ENCODE measurements at places on chromosomes 1 and 21.

DNA sequence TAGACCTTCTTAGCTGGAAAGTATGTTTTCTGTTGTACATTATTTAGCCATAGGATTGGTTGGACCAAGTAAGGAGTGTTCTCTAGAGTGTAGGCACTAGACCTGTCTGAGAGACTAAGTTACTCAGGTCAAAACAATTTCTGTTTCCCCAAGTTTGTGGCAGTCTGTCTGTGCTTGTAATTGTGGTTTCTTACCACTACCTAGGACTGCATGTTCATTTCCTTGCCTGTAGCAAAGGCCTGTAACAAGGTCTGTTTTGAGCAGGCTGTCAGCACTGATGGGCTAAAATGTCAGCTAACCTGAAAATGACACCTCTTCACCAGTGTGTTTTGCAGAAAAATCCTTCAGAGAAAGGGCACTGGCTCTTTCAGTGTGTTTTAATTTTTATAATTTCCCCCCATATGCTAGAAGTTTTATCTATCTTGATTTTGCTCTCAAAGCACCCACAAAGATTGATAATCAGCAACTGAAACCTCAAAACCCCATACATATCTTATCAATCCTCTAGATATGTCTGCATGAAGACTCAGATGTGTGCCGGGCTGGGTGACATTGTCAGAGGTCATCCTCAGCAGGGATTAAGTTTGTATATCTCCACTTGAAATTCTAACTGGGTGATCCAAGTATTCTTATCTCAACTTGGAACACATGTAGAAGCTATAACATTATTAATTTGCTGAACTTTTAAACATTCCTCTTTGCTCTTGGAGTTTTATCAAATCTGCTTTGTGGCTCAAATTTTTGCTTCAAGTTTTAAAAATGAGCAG is 50.7 kb upstream of the ST6GALNAC3 start:
- H3K27me3 ChIP-seq: no peaks in the 10 kb centered on the region
- no peak for DNase-seq
- no peak overlapping the region for H3K27ac ChIP-seq
- no peak overlapping the region for H3K4me3 ChIP-seq

DNA sequence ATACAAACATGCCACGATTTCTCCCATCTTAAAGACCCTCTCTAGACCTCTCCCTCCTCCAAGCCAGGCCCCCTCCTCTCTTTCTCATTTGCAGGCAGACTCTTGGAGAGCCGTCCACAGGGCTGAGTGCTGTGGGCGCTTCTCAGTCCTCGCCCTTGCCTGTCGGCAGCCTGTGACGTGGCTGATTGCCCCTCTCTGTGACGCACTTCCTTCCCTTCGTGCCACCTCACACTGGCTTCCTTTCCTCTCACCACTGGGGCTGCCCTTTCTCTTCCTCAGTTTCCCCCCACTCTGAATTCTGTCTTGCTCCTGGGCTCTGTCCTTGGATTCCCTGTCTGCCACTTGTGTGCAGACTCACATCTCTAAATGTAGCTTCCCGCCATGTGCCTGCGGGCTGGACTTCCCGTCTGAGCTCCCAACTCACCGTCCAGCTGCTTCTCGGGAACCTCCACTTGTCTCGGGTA is 227.2 kb downstream of the CAMTA1 start:
- no peak overlapping the region for H3K27ac ChIP-seq
- H3K4me1 ChIP-seq: no peaks in the 10 kb centered on the region
- H3K4me3 ChIP-seq: no peak overlapping the region
- no peaks in the 10 kb centered on the region for H3K27me3 ChIP-seq

GRCh38 chr1:175155473-175155856 is 37.1 kb downstream of the KIAA0040 start:
- H3K27ac ChIP-seq: no peak overlapping the region
- no peaks in the 10 kb centered on the region for H3K36me3 ChIP-seq
- no peaks in the 10 kb centered on the region for H3K27me3 ChIP-seq
- DNase-seq: no peak
- H3K4me1 ChIP-seq: peaks cover 8% of the 10 kb centered on the region

DNA sequence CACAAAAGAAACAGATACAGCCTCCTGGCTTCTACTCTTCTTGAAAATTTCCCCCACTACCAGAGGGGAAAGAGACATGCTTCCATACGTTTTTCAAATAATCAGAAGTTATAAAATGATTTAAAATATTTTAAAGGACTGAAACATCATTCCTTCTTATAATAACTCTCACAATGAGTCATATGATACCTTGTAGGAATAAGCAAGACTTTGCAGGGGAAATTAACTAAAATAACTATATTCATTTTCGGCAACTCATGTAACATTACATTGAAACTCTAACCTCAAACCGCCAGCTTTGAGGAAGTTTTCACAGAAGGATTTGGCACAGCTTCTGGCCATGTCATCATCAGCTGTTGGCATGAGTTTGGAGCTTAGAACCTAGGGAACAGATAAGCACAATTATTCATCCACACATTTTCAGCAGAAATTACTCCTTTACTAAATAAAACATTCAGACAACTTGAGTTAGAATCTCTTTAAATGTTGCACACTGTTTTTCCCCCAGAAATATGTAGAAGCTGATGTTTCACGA is 85.9 kb downstream of the USP24 start:
- H3K27me3 ChIP-seq: no peaks in the 10 kb centered on the region
- DNase-seq: peak; percentile 43
- no peak overlapping the region for H3K27ac ChIP-seq
- no peaks in the 10 kb centered on the region for H3K4me1 ChIP-seq
- no peak overlapping the region for H3K4me3 ChIP-seq

GRCh38 chr1:160726498-160727315 is 12.3 kb upstream of the SLAMF7 start:
- no peaks in the 10 kb centered on the region for H3K36me3 ChIP-seq
- no peak overlapping the region for H3K27ac ChIP-seq
- DNase-seq: no peak
- H3K4me1 ChIP-seq: no peaks in the 10 kb centered on the region
- no peak overlapping the region for H3K4me3 ChIP-seq

- DNase-seq: no peak
- H3K27ac ChIP-seq: no peak overlapping the region
- peaks cover 54% of the 10 kb centered on the region for H3K36me3 ChIP-seq
- H3K4me1 ChIP-seq: no peaks in the 10 kb centered on the region
These were observed 25.0 kb downstream of the MRPL39 start for GRCh38 chr21:25582164-25582790.

DNA sequence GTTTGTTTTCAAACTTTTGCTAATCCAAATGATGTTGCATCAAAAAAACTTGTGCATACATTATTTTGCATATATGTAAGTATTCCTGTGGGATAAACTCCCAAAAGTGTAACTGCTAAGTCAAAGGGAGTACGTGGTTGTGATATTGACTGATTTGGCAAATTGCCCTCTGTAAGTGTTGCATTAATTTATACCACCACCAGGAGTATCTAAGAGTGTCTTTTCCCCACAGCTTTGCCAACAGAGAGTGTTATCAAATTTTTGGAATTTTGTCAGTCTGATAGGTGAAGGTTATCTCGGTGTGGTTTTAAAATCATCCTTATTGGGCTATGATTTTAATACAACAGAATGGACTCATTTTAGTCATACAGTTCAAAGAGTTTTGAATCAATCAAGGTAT is 30.1 kb upstream of the PARP1 start:
- H3K36me3 ChIP-seq: no peaks in the 10 kb centered on the region
- H3K4me3 ChIP-seq: no peak overlapping the region
- no peak overlapping the region for H3K27ac ChIP-seq
- DNase-seq: no peak
- H3K4me1 ChIP-seq: no peaks in the 10 kb centered on the region

DNA sequence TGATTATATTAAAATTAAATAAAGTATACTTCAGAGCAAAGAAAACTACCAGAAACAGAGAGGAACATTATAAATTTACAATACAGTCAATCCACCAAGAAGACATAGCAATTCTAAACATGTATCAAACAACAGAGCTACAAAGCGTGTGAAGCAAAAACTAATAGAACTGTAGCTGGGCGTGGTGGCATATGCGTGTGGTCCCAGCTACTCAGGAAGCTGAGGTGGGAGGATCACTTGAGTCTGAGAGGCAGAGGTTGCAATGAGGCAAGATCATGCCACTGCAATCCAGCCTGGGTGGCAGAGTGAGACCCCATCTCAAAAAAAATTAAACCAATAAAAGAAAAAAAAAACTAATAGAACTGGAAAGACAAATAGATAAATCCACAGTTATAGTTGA is 12.3 kb downstream of the CCDC185 start:
- H3K4me3 ChIP-seq: no peak overlapping the region
- no peaks in the 10 kb centered on the region for H3K4me1 ChIP-seq
- no peak for DNase-seq
- no peak overlapping the region for H3K27ac ChIP-seq

GRCh38 chr1:82848043-82848442 is 1047.3 kb downstream of the ADGRL2 start:
- H3K27me3 ChIP-seq: no peaks in the 10 kb centered on the region
- no peak overlapping the region for H3K4me3 ChIP-seq
- no peak for DNase-seq

DNA sequence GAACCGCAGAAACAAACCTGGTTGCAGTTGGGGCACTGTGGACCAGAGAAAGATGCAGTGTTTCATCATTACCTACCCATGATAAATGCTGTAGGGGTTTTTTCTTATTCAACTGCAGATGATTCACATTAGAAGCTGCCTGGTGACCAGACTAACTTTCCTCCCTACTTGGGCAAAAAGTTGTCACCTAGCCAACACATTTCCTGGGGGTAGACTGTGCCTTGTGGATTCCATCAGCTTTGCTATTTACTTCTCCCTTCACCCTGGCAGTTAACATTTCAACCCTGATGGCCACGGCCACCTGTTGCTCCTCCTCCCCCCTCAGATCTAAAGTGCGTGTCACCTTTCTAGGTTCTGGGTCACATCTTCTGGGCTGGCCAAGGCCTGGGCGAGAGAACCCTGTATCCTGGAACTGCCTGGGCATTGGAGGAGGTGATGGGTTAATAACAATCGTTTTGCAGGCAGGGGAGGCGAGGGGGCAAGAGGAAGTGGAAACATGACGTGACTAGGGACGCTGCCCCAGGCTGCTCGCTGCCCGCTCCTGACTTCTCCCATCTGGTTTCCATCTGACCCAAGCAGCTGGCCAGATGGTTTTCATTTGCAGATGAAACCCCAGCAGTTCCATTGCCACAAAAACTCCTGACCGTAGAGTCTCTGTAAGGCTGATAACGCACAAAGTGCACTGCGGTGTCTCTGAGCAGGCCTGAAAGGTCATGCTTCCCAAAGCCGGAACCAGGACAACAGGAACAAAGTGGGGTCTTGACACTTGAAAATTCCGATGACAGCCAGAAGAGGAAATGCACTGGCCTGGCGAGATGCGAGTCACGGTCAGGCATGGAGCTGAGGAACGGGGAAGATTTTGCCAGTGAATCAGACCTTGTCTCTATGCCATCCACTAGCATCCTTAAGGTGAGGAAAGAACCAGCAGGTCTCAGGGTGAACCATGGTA is 36.6 kb downstream of the CAPZB start:
- peaks cover 81% of the 10 kb centered on the region for H3K4me1 ChIP-seq
- peak; percentile 50 for DNase-seq
- peak overlapping the region; percentile 83 for H3K27ac ChIP-seq
- no peaks in the 10 kb centered on the region for H3K27me3 ChIP-seq

DNA sequence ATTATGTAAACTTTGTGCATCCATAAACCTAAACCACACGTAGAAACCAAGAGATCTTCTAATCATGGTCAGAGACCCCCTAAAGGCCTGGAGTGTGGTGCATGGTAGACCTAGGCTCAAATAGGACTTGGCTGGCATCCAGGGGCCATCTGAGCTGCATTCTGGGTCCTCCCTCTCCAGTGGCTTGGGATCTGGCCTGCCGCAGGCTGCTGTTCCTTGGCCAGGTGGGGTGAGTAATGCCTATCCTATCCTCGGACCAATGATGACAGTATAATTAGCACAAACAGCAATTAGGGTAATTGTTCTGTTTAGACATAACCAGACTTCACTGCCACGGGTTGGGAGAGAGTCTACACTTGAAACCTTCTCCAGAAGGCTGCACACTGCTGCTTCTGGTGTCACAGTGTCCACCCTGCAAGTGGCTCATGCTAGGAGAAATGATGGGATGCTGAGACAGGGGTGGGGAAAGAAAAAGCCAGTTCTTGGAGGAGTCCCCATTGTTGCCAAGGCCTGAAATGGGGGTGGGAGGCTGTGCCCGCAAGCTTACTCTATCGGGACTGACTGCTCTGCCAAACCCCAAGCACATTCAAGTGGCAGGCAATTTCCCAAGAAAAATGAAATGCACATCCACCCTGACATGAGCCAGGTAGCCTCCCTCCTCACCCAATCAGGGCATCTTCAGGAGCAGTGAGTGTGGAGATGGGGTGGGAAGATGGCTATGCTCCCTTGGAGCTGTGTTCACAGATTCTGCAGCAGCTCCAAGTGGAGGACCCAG is 12.5 kb upstream of the PKP1 start:
- H3K4me1 ChIP-seq: no peaks in the 10 kb centered on the region
- no peak for DNase-seq
- H3K27me3 ChIP-seq: no peaks in the 10 kb centered on the region
- H3K4me3 ChIP-seq: no peak overlapping the region
- no peaks in the 10 kb centered on the region for H3K36me3 ChIP-seq

DNA sequence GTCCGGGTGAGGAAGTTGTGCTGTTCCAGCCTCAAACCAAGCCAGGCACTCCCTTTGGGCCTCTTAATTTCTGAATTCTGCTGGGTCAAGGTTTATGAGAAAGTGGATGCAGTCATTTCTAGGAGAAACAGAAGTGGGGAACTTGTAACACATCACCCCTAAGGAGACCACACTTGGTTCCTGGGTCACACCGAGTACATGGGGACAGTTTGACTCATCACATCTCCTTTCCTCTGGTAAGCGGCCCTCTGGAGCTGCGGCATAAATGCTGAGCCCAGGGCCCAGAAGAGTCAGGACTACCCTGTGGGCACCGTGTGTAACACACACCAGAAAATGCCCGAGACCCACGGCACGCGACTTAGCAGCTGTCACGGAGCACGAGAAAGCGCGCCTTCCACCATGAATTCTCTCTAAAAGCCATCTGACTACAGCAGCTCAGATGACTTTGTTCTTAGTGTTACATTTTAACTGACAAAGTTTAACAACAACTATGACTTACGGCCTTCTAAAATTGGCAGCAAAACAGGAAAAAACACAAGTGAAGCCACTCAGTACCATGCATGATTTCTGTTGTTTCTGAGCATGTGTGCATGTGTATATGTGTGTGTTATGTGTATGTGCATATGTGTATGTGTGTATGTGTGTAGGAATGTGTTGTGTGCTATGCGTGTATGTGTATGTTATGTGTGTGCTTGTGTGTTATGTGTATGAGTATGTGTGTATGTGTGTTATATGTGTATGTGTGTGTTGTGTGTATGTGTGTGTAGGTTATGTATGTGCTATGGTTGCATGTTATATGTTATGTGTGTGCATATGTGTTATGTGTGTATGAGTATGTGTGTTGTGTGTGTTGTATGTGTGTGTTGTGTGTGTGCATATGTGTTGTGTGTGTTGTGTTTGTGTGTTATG is 50.8 kb downstream of the TOMM20 start:
- H3K4me3 ChIP-seq: no peak overlapping the region
- H3K27me3 ChIP-seq: no peaks in the 10 kb centered on the region
- DNase-seq: no peak
- no peak overlapping the region for H3K27ac ChIP-seq
- H3K4me1 ChIP-seq: peaks cover 52% of the 10 kb centered on the region

Measured in tibial nerve (tissue), 4 donors.